ENCODE measurements at places on chromosomes 4 and X.

DNA sequence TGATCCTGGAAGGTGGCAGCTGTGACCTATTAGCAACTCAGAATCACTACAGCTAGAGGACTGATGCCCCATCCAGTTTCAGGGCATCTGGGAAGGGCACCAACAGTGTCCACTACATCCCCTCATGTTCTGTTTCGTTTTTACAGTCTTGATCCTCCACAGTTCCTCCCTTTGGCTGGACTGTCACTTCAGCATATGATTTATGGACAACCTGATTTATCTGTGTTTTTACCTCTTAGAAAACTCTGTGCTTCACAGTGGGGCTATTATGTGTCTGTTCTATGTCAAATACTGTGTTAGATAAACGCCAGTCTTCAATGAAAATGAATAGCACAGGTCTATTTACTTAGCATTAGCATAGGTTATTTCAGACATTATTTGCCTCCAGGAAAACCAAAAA lies 63.1 kb upstream of the GRPR start:
- no peak for DNase-seq

DNA sequence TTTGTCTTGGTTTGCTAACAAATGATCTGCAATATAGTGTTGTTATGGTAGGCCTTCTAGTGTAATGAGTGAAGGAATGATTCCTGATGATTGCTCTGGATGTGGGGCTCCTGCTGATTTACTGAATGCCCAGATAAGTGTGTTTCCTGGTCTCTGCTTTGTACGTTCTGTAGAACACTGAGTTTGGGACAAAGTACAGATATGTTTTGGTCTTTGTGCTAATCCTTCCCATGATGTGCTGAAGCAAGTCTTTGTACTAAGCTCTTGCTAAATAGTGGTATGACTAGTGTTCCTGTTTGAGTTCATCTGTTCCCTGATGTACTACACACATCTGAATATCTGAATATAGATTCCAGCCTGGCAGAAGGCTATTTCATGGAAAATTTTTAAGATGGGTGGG lies 36.9 kb upstream of the XIAP start:
- DNase-seq: no peak

DNA sequence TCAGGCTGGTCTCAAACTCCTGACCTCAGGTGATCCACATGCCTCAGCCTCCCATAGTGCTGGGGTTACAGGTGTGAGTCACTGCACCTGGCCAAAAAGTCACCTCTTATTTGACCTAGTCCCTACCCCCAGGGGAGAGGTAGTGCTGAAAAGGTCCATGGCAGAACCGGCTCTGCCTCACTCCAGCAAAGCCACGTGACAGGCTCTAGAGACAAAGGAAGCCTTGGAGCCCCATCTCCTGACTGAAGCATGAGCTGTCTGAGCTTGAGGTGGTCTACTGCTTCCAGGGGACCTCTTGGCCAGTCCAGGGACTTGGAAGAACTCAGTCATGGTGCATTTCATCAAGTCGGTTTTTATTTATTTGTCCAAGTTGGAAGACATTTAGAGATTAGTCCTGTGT lies 52.5 kb upstream of the ZNF518B start:
- no peak for DNase-seq

DNA sequence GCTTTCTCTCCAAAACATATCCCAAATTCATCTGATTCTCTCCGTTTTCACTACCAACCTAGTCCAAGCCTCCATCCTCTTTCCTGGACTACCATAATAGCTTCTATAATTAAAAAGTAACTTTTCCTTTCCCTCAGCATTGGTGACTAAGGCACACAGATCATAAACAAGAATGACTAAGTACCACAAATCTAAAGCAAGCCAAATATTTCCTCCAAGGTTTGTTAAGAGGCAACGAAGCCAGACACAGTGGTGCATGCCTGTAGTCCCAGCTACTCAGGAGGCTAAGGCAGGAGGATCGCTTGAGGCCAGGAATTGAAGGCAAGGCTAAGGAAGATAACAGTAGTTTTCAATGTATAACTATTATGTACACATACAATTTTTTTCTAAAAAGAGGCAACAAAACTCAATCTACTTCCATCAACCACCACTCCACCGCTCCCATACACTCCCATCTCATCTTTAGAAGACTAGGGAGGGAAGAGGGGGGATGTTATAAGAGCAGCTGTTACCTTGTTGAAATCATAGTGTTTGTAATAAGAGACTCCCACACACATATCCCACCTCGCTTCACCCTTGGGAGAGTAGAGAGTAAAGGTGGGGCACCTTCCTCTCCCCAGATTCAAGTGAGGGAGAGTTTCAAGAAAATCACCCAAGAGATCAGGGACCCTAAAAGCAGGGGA lies 4.2 kb upstream of the JCHAIN start:
- no peak for DNase-seq

DNA sequence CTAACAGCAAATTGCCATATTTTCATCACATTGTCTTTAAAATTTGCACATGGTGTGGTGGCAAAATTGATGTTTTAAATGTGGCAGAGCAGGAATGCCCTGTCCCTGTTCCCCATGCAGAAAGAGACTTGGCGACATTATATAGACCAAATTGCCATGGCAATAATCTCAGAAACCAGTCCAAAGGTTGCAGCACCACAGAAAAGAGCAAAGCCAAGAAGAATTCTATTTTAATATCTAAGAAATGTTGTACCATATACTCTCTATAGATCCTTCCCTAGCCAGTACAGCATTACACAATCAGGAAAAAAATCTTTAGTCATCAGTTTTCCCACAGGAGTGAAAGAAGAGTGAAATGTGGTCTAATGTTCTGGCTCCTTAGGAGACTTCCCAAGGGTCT lies 80.0 kb downstream of the UGT2B28 start:
- DNase-seq: no peak

- DNase-seq: no peak
Observed at GRCh38 chrX:136626237-136626636, 21.7 kb upstream of the CD40LG start.
